ENCODE measurements at places on chromosomes 2 and 18. TPM values are rescaled to one million over a fixed set of nuclear protein-coding genes. Genes with fewer than 3 reads are reported as not detected.

The FBLN7 gene
- 0.47 TPM for total RNA-seq

The VAPA gene
- 229 TPM for total RNA-seq

The HOXD10 gene
- total RNA-seq: not detected

The CFC1 gene
- not detected for total RNA-seq

The HAAO gene
- total RNA-seq: 12.2 TPM

The GPC1 gene
- 61.6 TPM for total RNA-seq

The CCBE1 gene
- 24.9 TPM for total RNA-seq

The TOGARAM2 gene
- 0.47 TPM for total RNA-seq

The CELF4 gene
- total RNA-seq: not detected

The LRRFIP1 gene
- total RNA-seq: 33.6 TPM

Measured in bronchial smooth muscle cell (primary cell).